ENCODE measurements at places on chromosomes 1 and 21.

GRCh38 chr1:99447721-99448120, 183.4 kb downstream of the PLPPR4 start:
- DNase-seq = no peak

DNA sequence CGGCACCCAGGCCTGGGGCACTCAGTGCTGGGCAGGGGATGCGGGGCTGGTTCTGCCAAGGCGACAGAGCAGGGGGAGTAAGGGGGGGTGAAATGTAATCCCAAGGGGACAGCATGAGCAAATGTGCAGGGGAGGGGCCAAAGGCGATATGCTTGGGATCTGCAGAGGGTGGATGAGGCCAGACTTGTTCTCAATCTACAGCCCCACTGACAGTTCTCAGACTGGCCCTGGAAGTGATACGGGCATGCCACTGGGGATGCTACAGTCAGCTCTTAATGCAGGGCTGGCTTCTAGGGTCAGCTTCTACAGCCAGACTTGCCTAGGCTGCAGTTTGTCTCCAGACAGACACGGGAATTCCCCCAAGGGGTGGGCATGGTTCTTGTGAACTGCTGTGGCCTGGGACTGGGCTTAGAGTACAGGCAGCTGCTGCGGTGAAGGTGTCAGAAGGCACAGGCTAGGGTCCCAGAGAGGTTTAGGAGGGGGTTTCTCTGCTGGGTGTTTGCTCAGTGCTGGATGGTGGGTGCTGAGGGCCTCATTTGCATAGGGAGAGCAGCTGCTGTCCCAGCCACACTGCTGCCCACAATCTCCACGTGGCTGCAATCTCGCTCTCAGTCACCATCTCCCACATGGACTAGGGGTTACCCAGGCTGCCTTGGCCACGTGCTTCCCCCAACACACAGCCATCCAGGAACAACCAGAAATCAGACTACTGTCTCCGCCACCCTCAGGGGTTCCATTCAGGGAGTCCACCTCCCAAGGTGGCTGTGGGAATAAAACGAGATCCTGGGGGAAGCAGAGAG, 190.1 kb downstream of the HIVEP3 start:
- DNase-seq = peak; percentile 78

DNA sequence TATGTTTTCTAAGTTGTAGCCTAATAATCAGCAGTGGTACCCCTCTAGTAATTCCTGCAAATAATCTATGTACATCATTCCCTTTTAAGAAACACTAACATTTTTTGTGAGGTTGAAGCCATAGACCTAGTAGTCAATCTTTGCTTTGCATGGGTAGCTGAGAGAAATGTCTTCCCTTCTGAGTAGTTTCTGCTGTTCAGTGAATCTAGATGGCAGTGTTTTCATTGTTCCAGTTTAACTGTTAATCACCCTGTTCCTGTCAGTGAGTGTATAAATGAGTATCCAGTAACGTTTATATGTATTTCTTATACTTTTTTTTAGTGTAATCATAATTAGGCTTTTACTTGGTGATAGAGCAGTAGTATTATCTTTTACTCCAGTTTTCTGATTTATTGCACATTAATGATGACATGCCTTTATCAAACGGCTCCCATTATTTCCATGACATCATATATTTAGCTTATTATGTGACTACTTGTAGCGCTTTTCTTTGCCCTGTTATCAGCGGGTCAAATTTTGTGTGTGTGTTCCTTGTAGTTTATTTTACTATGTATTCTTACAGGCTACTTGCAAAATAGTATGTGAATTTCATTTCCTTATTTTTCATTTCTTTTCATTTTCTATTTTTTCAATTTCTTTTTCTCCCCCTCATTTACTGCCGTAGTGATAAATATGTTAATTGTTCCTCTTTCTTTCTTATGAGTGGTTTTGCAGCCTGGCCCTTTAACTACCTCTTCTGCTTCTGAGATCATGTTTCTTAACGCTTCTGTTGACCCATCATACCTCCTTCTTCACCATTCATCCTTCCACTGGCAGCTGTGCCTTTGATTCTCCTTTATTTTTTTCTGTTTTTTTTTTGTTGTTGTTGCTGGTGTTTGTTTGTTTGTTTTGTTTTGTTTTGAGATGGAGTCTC, 18.8 kb downstream of the CEP350 start:
- DNase-seq = peak; percentile 43

- DNase-seq = no peak
Measured at GRCh38 chr1:235776396-235776795, 90.3 kb downstream of the LYST start.
